ENCODE measurements at places on chromosomes 13 and 19. TPM values are rescaled to one million over a fixed set of nuclear protein-coding genes. Genes with fewer than 3 reads are reported as not detected.
A peak's percentile ranks its signal among the peaks of the same experiment; 100 is the strongest.

Gene KIR2DL4
- total RNA-seq, result not detected

Gene JUND
- 530 TPM for total RNA-seq

Gene TEX101
- not detected for total RNA-seq

Gene SYT5
- not detected for total RNA-seq

Gene ZNF829
- 4.9 TPM for total RNA-seq

Gene DACT3
- 5.8 TPM for total RNA-seq

Gene CCNE1
- 25.7 TPM for total RNA-seq

GRCh38 chr13:30616927-30617314, 799 bp upstream of the USPL1 start:
- peak; percentile 64 for DNase-seq

DNA sequence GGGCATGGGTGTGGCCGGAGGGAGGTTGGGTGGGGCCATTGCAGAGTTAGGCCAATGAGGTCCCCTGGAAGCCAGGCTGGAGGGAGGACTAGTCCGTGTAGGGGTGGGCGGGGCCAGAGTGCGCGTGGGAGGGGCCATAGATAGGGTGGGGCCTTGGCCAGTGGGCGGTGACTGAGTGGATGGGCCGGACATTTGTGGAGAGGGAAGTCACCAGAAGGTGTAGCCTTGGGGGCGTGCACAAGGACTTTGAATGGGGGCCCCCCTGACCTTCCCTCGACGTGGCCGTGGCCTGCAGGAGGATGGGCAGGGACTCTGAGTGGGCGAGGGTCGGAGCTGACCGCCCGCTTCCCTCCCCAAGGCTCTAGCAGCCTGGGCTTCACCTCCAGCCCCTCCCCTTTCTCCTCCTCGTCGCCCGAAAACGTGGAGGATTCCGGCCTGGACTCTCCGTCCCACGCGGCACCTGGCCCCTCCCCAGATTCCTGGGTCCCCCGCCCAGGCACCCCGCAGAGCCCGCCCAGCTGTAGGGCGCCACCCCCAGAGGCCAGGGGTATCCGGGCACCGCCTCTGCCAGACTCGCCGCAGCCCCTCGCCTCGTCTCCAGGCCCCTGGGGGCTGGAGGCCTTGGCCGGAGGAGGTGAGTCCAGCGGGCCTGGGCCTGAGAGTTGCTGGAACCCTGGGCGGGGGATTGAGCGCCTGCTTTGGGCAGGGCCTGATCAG, 16.5 kb upstream of the B3GNT3 start:
- peak; percentile 75 for DNase-seq

DNA sequence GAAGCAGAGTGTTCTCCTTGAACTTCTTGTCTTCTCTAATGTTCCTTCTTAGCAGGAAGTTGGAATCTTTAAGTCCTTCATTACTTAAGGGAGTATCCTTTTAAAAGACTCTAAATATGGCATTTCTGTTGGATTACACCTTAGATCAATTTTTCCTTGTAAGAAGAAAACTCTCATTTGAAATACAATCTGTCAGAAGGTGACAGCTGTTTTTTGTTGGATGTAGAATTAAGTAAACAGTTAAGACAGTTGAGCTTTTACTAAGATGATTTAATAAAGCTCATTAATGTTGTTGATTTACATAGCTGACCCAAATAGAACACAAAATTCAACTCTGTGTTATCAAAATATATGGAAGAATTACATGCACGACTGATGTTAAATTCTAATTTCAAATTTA, 16.7 kb upstream of the MBNL2 start:
- no peak for DNase-seq

DNA sequence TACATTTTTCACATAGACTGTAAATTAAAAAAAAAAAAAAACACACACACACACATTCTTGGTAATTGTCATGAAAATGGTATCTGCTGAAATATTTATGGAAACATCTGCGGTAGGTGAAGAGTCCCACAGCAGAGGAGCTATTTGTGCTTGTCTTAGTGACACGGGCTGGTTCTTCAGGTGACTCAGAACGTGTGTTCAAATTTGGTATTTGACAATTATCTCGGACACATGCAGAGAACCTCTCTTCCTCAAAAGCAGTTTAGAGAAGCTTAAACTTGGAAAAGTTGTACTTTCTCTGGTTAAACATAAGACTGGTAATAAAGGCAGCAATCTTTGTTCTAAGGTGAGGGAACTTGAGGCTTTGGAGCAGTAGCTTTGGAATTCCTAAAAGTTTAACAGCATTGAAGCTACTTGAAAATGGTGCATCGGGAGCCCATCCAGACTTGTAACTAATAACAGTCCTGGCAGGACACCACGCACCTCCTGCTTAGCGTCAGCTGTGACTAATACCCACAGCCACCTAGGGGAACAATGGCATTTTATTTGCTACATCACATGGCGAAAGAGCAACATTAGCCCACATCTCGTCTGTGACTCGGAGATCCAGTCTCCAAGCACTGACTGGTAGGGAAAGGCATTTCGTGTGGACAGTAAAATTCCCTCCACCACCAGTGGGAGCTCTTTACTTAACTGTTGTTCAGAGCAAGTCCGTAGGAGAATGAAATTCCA, 1505.1 kb upstream of the SLC10A2 start:
- peak; percentile 21 for DNase-seq

GRCh38 chr19:39276740-39277139, 8.5 kb downstream of the IFNL2 start:
- no peak for DNase-seq

GRCh38 chr19:38805180-38805579, 7.6 kb downstream of the LGALS4 start:
- DNase-seq, result no peak

DNA sequence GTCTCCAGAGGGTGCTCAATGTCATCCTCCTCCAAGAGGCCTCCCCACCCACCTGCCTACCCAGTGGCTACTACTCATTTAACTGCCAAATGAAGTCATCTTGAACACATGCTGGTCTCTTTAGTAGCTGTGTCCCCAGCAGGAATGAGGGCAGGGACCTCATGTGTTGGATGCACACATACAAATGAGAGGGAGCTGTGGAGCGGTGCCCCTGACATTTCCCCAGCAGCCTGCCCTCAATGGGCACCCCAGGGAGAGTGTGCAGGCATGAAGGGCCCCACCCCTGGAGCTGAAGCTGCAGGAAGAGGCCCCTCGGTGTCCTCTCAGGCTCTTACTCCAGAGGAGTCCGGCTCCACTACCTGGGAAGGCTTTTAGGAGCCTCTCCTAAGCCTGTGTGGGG, 1322.7 kb downstream of the UQCRFS1 start:
- no peak for DNase-seq

DNA sequence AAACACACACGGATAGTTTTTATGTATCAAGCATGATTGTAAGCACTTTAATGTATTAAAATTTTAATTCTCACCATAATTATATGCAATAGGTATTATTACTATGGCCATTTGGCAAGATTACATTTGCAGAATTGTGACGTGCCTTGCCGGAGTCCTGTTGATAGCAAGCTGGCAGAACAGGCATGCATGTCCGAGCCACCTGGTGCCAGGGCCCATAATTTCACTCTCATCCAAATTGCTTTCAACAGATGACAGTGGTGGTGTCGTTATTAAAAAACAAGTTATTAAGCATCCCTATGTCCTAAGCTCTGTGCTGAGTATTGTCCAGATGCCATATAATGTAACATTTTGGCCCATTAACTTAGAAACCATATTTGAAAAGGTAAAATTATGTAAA, 374.3 kb downstream of the FOXO1 start:
- no peak for DNase-seq

- DNase-seq, result no peak
Measured at GRCh38 chr13:41813426-41813825, 147.5 kb downstream of the VWA8 start.

DNA sequence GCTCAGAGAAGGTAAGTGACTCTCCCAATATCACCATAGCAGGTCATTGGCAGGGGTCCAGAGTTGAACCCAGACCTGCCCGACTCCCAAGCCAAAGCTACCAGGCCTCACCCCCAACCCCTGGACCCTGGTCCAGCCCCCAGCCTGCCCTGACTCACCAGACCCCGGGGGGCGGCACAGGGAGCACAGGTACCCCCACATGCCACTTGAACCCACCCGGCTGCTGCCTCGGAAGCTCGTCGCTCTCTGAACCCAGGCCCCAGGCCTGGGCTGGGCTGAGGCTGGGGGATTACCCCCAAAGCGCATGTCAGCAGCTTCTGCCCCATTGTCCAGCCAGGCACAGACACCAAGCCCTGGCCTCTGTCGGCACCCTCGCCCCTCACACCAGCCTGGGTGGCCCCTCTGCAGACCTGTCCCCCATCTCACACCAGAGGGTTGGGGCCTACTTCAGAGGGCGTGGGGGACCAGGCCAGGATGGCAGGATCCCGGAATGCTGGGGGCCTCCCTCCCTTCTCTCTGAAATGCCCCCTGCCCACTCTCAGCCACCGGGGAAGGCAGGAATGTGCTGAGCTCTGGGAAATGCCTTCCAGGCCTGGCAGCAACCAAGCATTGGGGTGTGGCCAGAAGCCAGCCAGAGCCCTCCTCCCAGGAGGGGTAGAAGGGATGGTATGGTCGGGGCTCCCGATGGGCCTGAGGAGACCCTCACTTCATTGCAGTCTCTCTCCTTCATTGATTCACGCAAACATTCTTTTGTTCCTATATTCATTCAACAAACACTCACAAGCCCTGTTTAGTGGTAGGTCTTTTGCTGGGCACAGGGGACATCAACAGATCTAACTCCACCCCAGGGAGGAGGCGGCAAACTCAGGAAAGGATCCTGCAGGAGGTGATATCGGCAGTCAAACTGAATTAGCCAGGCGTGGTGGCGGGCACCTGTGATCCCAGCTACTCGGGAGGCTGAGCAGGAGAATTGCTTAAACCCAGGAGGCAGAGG, 1.7 kb upstream of the PRX start:
- no peak for DNase-seq

DNA sequence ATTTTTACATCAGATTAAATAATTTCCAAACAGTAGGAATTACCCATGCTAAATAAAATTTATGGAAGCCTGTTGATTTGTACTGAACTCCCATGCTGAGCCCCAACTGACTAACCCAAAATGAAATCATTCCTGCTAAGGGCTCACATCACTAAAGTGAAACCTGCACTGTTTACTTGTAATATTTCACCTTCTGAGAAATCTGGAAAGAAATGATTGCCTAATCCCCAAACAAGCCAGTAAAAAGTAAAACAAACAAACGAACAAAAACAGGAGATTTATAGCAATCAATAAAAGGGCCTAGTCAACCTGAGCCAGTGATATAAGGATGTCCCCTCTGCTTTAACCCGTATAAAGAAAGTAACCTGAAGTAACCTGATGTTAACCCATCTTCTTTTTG, 1599.8 kb downstream of the OLFM4 start:
- no peak for DNase-seq

DNA sequence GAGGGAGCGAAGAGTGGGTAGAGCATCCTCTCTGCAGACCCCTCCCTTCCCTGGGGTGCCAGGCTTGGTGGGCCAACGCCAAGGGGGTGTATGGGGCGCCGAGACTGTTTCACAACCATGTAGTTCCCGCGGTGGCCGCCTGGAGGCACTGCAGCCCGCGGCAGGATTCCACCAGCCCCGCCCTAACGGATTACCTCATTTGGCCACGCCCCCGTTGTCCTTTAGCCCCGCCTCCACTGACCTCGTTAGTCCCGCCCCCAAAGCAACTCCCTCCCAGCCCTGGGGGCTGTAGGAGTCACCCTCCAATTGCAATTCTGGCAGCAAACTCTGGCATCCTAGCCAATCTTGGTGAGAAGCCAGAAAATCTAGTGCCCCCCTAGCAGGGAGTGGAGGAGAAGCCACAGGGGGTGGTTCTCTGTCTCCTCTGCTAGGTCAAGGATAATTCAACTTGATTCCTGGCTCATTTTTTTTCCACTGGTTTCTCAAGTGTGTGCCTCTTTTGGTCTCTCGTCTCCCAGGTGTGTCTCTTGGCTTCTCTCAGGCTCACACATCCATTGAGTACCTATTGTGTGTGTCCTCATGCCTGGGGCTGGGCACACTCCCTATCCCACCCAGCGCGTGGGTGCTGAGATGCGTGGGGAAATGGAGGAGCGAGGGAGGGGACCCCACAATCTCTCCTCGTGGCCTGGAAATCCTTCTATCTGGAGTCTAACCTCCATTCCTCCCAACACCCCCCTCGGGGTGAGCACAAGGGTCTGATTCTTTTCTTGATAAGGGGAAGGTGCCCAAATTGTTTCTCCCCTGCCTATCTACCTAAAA, 2.0 kb downstream of the OLFM2 start:
- DNase-seq, result peak; percentile 93

- DNase-seq, result no peak
Measured at GRCh38 chr13:26614721-26615120, 57.2 kb downstream of the WASF3 start.

DNA sequence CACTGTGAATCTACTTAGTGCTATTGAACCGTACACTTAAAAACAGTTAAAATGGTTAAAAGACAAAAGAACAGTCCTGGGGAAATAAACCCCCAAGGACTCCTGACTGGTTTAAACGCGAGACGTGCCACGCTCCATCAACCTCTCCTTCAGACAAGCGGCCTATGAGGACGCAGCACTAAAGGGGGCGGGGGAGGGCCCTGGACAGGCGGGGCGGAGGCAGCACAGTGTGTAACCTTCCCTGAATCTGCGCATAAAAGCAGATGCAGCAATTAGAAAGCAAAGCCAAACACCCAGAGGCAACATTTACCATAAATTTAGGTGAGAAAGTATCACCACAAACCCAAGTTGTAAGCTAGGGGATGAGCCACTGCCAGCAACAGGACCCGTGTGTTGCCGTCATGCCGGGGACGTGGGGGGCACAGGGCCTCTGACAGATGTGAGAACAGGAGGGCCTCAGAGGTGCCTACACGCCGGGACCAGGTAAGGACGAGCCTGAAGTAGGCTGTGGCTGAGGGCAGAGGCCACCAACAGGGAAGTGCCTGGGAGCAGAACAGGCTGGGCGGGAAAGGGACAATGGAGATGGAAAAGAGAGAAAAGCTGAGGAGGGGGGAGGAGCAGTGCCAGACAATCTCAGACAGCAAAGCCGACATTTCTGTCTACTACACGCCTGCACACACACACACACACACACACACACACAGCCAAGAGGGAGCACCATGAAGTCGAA, 15.3 kb upstream of the ADPRHL1 start:
- no peak for DNase-seq

GRCh38 chr13:37984357-37984756, 114.8 kb upstream of the TRPC4 start:
- DNase-seq, result no peak

DNA sequence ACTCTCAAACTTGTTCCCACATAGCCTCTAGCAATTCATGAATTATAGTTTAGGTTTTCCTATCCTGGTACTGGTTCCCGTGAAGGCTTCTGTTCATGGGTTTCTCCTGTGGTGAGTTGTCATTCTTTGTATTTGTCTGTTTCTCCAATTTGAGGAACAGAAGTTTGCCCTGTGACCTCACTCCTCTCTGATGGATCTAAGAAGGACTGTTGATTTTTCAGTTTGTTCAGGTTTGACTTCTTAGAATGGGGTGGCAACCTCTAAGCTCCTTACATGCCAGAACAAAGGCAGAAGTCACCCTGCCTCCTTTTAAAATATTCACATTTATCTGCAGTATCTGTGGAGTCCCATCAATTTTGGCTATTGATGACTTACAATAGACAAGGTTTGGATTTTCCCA, 354.0 kb downstream of the SPRY2 start:
- DNase-seq, result no peak

GRCh38 chr13:24165746-24166145, 5.2 kb downstream of the SPATA13 start:
- no peak for DNase-seq

All from activated CD8-positive, alpha-beta T cell treated with anti-CD3 and anti-CD28 coated beads for 36 hours (primary cell).